ENCODE measurements at places on chromosomes 4 and X. TPM values are rescaled to one million over a fixed set of nuclear protein-coding genes. Genes with fewer than 3 reads are reported as not detected.
A peak's percentile ranks its signal among the peaks of the same experiment; 100 is the strongest.

DNA sequence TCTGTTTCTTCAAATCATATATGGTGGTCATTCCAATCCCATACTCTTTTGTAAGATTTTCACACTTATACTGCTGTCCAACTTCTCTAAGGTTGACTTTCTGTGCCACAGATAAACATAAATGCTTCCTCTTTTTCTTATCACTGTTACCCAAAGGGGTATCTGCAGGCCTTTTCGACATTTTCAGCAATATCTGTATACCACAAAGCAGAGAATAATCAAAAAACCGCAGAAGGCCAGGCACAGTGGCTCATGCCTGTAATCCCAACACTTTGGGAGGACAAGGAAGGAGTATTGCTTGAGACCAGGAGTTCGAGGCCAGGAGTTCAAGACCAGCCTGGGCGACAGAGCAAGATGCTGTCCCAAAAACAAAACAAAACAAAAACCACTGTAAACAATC, 3.1 kb upstream of the RFC1 start:
- H3K4me1 ChIP-seq: no peaks in the 10 kb centered on the region
- no peak overlapping the region for H3K4me3 ChIP-seq
- H3K36me3 ChIP-seq: no peaks in the 10 kb centered on the region
- H3K27me3 ChIP-seq: no peaks in the 10 kb centered on the region
- H3K27ac ChIP-seq: no peak overlapping the region

DNA sequence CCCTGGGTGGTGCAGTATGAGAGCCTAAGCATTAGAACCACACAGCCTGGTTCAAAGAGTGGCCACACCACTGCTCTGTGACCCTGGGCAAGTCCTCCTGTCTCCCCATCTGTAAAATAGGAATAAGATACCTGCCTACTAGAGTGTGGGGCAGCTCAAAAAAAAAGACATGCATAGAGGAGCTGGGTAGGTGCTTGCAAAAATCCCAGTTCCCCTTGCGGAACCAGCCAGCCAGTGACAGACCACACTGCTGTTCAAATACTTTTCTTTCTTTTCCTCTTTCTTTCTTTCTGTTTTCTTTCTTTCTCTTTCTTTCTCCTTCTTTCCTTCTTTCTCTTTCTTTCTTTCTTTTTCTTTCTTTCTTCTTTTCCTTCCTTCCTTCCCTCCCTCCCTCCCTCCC, 63.0 kb upstream of the TRIM2 start:
- peaks cover 13% of the 10 kb centered on the region for H3K4me1 ChIP-seq
- no peaks in the 10 kb centered on the region for H3K27me3 ChIP-seq

DNA sequence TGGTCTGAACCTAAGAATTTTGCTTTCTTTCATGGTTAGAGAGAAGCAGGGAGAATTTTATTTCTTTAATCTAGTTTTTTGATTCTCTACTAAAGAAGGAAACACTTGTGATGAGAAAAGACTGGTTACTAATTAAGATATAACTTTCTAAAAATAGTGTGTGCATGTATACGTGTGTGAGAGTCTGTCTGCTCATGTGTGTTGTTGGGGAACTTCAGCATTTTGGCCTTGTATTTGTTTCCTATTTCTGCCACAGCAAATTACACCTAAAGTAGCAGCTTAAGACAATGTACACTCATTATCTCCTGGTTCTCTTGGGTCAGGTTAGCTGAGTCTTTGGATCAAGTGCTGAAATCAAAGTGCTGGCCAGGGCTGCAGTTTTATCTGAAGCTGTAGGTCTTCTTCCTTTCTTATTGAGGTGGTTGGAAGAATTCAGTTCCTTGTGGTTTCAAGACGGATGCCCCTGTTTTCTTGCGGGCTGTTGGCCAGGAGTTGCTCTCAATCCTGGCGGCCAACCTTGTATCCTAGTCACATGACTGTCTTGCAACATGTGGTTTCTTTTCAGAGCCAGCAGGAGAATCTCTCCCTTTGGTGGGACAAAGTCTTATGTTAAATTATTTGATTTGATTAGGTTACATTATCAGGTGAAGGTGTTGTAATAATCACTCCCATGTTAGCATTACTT, 188.4 kb upstream of the CLNK start:
- H3K4me3 ChIP-seq: no peak overlapping the region
- no peaks in the 10 kb centered on the region for H3K27me3 ChIP-seq

- no peaks in the 10 kb centered on the region for H3K27me3 ChIP-seq
- H3K36me3 ChIP-seq: no peaks in the 10 kb centered on the region
- no peak overlapping the region for H3K27ac ChIP-seq
- H3K4me1 ChIP-seq: no peaks in the 10 kb centered on the region
Observed at GRCh38 chrX:87391742-87392141, 125.9 kb upstream of the KLHL4 start.

Gene AMOT
- 27.7 TPM for polyA plus RNA-seq

Gene DACH2
- 1.9 TPM for polyA plus RNA-seq

DNA sequence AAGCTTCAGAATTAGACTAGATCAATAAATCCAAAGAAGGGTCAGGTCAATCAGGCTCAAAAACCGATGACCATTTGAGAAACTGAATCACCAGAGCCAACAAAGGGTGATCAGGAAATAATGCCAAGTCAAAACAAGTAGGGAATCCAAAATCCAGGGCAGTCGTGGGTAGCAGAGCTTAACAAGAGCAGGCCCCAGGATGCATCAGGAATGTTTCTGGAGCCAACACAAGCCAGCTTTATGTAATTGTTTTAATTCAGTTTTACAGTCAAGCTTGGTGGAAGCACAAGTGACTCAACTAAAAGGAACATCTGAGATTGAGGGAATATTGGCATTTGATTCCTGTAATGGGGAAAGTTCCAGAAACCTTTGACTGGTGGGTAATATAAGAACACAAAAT, 237.9 kb upstream of the EDA2R start:
- no peak overlapping the region for H3K4me3 ChIP-seq
- no peak for DNase-seq
- no peak overlapping the region for H3K27ac ChIP-seq
- no peaks in the 10 kb centered on the region for H3K4me1 ChIP-seq
- no peaks in the 10 kb centered on the region for H3K36me3 ChIP-seq

Gene ANK2
- polyA plus RNA-seq: 50.4 TPM

- DNase-seq: no peak
- H3K27ac ChIP-seq: no peak overlapping the region
- H3K36me3 ChIP-seq: no peaks in the 10 kb centered on the region
Observed at GRCh38 chr4:52665592-52665991, 6.5 kb upstream of the USP46 start.

GRCh38 chr4:68256284-68256683, 10.8 kb upstream of the TMPRSS11B start:
- H3K4me1 ChIP-seq: no peaks in the 10 kb centered on the region
- no peaks in the 10 kb centered on the region for H3K36me3 ChIP-seq
- DNase-seq: no peak
- no peaks in the 10 kb centered on the region for H3K27me3 ChIP-seq
- H3K4me3 ChIP-seq: no peak overlapping the region

DNA sequence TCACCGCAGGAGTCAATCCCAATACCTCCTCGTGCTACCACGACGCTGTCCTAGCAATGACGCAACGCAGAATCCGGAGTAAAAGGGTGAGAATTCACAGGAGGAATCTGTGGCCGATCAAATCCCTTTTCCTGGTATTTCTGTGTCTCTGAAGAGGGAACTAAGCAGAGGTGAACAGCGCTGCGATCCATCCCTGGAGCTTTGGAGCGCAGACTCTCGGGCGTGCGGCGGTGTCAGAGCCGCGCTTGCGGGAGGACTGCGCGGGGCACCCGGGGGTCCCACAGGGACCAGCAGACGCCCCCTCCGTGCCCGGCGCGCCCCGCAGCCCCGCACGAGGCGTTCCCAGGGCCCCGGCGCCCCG, 17.2 kb upstream of the ZNF718 start:
- no peak overlapping the region for H3K4me3 ChIP-seq
- H3K27me3 ChIP-seq: peaks cover 42% of the 10 kb centered on the region
- no peak for DNase-seq
- no peak overlapping the region for H3K27ac ChIP-seq

Gene SATL1
- polyA plus RNA-seq: 0.22 TPM

DNA sequence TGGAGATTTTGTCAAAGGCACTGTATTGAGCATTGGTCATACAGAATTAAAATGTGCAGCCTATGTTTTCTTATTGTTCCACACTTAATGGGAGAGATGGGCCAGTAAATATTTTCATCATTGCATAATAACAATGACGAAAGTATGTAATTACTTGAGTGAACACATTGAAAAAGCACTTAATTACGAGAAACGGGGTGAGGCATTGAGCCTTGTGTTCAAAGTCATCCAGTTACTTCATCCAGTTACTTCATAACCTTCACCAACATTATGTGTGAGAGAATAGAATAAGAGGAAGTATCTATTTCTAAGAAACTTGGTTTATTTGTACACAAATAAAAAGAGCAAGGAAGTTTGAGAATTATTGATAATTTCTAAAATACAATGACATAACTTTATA, 1427.0 kb downstream of the ADGRL3 start:
- H3K27me3 ChIP-seq: no peaks in the 10 kb centered on the region
- H3K27ac ChIP-seq: no peak overlapping the region
- no peak for DNase-seq

Gene GAGE12J
- not detected for polyA plus RNA-seq

GRCh38 chr4:151099976-151100417, 569 bp downstream of the RPS3A start:
- DNase-seq: no peak
- H3K4me3 ChIP-seq: peak overlapping the region; percentile 98
- H3K27ac ChIP-seq: peak overlapping the region; percentile 93
- H3K36me3 ChIP-seq: peaks cover 36% of the 10 kb centered on the region
- no peaks in the 10 kb centered on the region for H3K27me3 ChIP-seq
- peaks cover 6% of the 10 kb centered on the region for H3K4me1 ChIP-seq

DNA sequence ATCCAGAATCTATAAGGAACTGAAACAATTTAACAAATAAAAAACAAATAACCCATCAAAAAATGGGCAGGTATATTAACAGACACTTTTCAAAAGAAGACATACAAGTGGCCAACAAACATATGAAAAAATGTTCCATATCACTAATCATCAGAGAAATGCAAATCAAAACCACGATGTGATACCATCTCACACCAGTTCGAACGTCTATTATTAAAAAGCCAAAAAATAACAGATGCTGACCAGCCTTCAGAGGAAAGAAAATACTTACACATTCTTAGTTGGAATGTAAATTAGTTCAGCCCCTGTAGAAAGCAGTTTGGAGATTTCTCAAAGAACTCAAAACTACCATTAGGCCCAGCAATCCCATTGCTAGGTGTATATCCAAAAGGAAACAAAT, 687.9 kb upstream of the AADAT start:
- no peaks in the 10 kb centered on the region for H3K36me3 ChIP-seq
- H3K4me3 ChIP-seq: no peak overlapping the region
- DNase-seq: no peak
- H3K27ac ChIP-seq: no peak overlapping the region
- H3K27me3 ChIP-seq: no peaks in the 10 kb centered on the region
- no peaks in the 10 kb centered on the region for H3K4me1 ChIP-seq

GRCh38 chr4:109976189-109976588, 63.5 kb downstream of the EGF start:
- H3K36me3 ChIP-seq: no peaks in the 10 kb centered on the region
- no peaks in the 10 kb centered on the region for H3K27me3 ChIP-seq
- no peak overlapping the region for H3K4me3 ChIP-seq
- no peak for DNase-seq

Gene RHOH
- 3.1 TPM for polyA plus RNA-seq

Gene CCDC120
- polyA plus RNA-seq: 27.3 TPM

Gene CAPN6
- polyA plus RNA-seq: 7.3 TPM

DNA sequence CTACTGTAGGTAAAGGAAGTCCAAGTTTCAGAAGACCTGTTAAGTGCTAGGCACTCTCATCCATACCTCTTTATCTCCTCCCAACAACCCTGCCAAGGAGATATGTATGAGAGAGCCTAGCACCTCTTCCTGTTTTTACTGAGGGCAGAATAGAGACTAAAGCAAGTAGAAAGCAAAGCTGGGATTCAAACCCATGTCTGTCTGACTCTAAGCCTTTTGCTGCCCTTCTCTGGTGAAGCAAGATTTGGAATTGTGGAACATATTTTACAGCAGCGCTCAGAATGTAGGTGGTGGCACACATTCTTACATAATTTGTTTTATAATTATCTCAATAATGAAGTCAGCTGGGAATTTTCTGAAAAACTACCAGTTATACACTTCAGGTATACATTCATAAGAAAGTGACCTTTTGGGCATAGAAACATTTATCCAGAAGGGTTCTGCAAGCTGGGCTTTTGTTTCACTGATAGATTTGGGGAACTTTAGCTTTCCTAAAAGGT, 41.7 kb downstream of the SEPTIN11 start:
- H3K4me1 ChIP-seq: no peaks in the 10 kb centered on the region
- H3K36me3 ChIP-seq: peaks cover 6% of the 10 kb centered on the region
- H3K27me3 ChIP-seq: no peaks in the 10 kb centered on the region

GRCh38 chr4:91127192-91127591, 1000.0 kb downstream of the CCSER1 start:
- no peak for DNase-seq
- no peak overlapping the region for H3K4me3 ChIP-seq
- no peaks in the 10 kb centered on the region for H3K36me3 ChIP-seq
- peaks cover 4% of the 10 kb centered on the region for H3K4me1 ChIP-seq
